ENCODE measurements at places on chromosomes 4 and X.

GRCh38 chrX:124842205-124842604 is 477.5 kb upstream of the TEX13C start:
- DNase-seq, result no peak

GRCh38 chr4:24252121-24252520 is 332.2 kb downstream of the DHX15 start:
- DNase-seq, result no peak

DNA sequence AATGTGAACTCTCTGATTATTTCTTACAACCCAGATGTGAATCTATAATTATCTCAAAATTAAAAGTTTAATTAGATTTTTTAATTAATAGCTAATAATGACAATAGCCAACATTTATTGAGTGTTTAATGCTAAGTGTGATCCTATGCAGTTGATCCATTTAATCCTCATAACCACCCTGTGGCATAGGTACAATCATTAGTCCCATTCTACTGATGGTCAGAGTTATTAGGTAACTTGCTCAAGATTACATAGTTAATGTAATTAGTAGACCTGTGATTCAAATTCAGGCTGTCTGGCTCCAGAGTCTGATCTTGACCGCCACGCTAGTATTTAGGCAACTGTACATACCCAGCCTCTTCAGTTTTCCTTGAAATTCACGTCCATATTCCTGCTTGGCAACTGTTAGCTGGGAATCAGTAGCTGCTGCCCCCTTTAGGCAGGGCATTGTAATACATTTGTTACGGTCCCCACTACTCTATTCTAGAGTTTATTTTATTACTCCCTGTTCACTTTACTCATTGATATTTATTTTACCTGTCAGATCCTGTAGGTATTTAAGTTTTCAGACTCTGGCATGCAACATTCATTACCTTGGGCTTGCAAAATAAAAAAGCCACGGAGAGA is 20.6 kb upstream of the TEC start:
- peak; percentile 30 for DNase-seq

DNA sequence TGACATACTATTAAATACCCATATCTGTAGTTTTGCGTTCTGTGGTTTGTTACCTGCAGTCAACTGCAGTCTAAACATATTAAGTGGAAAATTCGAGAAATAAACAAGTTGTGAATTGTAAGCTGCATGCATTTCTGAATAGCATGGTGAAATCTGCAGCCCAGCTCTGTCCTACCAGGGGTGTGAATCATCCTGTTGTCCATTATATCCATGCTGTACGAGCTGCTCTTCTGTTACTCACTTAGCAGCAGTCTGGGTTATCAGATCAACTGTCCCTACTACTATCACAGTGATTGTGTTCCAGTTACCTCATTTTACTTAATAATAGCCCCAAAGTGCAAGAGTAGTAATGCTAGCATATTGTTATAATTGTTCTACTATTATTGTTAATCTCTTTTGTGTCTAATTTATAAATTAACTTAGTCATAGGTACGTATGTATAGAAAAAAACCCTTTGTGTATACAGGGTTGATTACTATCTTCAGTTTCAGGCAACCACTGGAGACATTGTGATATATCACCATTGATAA is 173.7 kb upstream of the FAT4 start:
- no peak for DNase-seq

DNA sequence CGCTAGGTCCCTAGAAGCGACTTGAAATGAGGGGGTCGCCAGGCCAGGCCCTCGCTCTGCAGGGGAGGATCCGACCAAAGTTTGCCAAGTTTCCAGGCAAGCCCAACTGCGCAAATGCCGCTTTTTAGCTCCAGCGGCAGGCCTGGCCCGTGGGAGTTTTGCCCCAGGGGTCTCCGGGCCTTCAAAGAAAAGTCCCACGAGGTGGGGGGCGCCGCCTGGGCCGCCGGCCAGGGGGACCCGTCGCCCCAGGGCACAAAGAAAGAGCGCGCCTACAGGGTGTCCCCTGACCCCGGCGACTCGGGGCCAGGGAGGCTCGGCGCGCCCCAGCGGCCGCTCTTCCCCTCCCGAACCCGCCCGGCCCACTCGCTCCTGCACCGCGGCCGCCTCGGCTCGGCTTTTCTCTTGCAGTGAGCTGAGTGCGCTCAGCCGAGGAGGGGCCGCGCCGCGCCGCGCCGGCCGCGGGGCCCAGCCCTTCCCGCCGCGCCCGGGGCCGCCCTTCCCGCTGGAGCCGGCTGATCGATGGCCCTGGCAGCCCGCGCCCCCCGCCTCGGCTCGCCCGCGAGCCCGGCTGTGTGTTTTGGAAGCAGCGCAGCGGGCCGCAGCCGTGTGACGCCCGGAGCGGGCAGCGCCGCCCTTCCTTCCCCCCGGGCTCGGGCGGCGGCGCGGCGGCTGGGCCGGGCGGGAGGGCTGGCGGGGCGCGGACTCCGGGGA is 754 bp upstream of the KLF3 start:
- peak; percentile 73 for DNase-seq

DNA sequence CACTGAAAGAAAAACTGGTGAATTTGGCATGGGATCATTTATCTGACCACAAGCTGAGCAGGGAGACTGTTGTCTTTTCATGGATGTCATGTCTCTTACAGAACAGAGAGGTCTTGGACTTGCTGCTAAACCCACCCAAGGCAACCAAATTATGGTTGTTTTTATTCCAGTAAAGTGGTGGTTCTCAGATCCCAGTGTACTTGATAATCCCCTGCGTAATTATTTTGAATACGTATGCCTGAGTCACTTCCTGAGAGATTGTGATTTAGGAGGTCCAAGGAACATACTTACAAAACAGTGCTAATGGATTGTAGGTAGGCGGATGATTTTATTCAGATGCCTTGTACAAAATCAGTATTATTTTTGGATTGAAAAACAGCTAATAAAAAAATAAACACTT is 585.6 kb downstream of the IL1RAPL1 start:
- no peak for DNase-seq

GRCh38 chr4:88008743-88009171 is 1.3 kb downstream of the PKD2 start:
- DNase-seq, result no peak

DNA sequence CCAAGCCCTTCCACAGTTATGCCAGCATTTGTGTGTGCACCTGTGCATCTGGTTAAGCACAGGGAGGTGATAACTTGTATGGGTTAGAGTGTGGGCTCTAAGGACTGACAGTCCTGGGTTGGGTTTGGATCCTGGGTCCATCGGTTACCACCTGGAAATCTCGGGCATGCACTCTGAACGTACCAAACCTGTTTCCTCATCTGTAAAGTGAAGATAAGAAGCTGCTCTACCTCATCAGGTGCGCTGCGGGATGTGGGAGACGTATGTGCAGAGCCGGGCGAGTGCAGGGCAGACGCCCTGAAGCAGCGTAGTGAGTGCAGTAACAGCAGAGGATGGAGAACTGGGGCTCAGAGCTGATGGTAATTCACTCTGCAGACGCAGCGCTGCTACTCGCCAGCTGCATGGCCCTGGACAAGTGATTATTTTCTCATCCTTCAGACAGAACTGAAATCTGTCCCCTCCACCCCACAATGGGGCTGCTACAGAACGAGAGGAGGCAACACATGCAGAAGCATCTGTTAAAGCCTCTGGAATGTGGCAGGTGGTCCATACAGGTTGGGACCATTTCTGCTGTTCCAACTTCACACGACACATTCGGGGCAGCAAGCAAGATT is 64.4 kb downstream of the HADH start:
- DNase-seq, result peak; percentile 42

DNA sequence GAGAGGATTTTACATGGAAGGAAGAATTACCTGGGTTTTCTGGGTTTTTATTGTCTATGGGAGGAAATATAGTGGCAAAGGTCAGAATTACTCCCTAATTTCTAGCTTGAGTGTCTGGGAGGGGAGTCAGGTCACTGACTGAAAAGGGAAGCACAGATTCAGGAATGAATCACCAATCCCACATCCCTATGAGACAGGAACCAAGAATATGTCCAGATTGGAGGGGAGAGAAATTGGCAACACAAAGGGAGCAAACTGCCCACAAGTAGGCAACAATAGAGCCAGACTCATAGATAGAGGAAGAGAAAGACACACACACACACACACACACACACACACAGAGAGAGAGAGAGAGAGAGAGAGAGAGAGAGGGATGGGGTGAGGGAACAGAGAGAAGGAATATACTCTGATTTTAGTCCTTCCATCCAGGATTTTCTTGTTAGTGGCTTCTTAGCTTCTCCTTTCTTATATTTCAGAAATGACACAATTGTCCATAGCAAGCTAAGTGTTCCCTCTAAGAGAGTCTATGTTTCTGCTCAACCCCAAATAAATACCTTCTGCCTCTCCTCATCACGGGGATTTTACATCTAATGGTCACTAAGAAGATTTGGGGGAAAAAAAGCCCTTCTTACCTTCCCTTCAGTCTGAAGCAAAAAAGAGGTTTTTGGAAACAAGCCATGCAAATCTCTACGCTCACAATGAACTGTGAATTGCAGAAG is 12.0 kb downstream of the P2RY10 start:
- DNase-seq, result no peak

DNA sequence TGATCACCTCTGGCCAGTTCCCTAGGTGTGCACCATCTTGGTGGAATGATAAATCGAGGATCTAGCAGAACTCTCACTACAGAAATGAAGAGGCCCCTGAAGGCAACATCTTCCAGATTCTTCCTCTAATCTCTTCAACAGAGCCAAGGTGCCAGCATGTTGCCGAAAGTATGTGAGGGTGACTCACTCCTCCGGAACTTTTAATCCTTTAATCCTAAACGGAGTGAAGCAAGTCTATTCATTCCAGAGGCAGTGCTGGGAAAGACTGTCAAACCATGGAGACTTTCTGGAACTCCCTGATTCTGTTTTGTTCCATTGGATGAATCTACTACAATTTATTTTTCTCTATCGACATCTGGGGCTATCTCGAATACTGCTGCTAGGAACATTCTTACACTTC is 68.7 kb downstream of the SUPT20HL2 start:
- DNase-seq, result no peak

GRCh38 chr4:150974252-150974640 is 40.8 kb downstream of the LRBA start:
- no peak for DNase-seq

DNA sequence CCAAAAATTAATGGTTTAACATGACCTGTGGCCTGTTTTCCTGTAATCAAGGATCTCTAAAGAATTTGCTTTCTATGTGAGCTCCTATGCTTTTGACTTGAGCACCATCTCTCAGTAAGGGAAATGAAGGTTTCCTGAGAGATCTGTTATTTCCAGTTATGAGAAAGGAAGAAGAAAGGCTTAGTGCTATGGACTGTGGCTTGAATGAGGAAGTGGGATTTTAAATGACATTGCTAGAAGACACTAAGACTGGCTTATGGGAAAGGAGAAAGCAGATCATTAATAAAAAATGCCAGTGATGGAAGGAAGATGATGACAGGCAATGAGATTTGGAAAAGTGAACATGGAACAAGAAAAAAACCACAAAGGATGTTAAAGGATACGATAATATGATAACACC is 285.4 kb downstream of the OPHN1 start:
- DNase-seq, result no peak

GRCh38 chrX:13732246-13733067 is 2.0 kb downstream of the TRAPPC2 start:
- DNase-seq, result no peak

GRCh38 chr4:182286035-182286434 is 42.8 kb downstream of the TENM3 start:
- no peak for DNase-seq

- DNase-seq, result no peak
These were observed 344.6 kb upstream of the SPOCK3 start for GRCh38 chr4:167578906-167579305.

DNA sequence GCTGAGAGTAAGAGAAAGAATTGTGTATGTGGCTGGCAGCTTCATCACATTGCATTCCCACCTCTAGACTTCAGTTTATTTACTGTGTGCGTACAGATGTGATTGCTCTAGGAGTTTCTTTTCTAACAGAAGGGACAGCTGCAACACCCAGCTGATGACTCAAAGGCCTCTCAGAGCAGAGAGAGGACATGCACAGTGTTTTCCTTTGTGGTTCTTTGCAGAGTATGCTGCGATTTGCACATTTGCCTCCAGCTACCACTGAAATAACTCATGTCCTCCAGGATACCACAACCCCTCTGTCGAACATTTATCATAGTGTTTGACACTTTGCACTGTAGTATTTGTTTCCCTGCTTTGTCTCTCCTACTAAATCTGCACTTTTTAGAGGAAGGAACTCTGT is 294.1 kb downstream of the STIM2 start:
- no peak for DNase-seq

GRCh38 chr4:151842430-151843079 is 81.7 kb upstream of the GATB start:
- no peak for DNase-seq

GRCh38 chrX:133323431-133323830 is 91.9 kb downstream of the GPC4 start:
- DNase-seq, result no peak

DNA sequence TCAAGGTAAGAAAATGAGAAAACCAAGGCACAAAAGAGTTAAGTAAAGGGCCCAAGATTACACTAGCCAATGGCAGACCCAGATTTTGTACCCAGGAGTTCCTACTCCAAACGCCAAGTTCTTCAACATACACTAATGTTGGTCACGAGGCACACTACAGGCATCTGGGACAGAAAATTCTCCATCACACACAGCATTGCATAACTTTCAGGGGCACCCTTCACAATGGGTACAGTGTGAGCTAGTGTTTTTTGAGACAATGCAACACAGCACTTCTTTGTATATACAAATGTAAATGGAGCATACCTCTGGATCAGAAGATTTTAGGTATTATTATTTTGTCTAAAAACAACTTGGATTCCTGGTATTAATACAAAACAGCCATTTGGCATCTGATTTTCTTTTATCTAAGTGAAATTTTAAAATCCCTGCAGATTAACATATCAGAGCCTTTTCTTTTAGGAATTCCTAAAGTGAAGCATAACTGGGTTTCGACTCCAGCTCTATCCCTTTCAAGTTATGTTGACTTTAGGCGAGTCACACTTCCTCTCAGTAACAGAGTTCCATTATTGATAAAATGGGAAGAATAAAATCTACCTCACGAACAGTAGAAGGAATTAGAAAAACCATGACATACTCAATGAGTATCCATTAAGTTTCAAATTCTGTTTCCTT is 41.1 kb downstream of the ADGRA3 start:
- no peak for DNase-seq
